HS-27A (cell line): ENCODE measurements at places on chromosomes 1 and 21.

GRCh38 chr1:167454894-167455785, 63.2 kb downstream of the CD247 start:
- DNase-seq, result peak; percentile 4

DNA sequence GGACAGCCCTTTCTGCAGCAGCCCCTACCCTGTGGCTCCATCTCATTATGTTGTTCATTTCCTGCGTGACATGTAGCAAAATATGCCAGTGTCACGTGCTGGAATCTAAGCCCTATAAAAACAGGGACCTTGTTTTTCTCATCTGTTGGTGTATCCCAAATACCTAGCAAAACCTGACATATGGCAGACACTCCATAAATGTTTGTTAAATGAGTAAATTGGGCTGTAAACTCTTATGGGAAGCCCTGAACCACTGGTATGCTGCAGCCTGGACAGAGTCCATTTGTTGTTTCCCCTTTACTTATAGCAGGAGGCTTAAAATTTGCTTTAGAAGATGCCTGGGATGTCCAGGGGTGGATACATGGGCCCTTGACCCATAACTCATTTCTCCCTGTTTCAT, 363.8 kb downstream of the NPHP4 start:
- DNase-seq, result no peak

- no peak for DNase-seq
Measured at GRCh38 chr1:55622074-55622473, 406.9 kb upstream of the USP24 start.

- DNase-seq, result peak; percentile 90
Measured at GRCh38 chr1:201461645-201462441, 7.1 kb downstream of the PHLDA3 start.

DNA sequence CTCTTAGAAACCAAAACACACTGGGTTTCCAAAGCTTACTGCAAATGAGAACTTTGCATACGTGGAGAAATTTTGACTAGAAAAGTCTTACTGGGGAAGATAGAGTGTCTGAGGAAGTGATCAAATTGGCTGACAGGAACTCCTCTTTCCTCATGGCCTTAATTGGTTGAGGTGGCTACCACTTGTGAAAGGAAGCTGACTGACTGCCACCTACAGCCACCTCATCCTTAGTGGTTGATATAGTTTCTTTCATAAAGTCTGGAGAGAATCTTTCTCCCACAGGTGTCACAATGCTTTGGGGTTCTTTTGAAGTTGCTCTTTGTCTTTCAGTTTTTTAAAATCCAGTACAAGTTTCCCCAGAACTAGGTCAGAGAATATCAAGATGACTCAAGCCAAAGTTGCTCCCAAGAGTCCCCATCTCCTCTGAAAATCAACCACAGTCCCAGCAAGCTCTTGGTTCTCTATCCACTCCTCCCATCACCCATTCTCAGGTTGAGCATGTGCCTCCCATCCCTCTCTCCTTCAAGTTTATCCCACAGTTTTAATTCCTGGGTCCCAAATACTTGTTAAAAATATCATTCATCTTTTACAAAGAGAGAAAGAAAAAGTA, 43.3 kb downstream of the GPR88 start:
- no peak for DNase-seq

GRCh38 chr1:154434346-154435085, 29.4 kb downstream of the IL6R start:
- DNase-seq, result no peak

DNA sequence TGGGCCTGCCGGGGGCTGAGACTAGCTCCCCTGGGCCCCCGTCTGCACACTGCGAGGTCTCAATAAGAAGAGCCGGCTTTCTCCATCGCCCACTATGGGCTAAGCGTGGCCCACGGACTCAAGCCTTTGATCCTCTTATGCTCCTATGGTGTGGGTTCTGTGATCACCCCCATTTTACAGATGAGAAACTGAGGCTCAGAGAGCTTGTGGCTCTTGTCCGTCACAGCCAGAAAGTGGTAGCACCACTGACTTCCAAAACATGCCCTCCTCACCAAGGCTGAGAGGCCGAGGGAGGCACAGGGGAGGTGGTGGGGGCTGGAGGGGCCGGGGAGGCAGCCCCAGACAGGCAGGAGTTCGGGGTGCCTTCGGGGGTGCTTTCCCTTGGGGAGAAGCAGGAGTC, 39.0 kb upstream of the CASZ1 start:
- DNase-seq, result no peak
